Foreskin keratinocyte (primary cell): ENCODE measurements at places on chromosomes 11 and 22. TPM values are rescaled to one million over a fixed set of nuclear protein-coding genes. Genes with fewer than 3 reads are reported as not detected.

The OR5P2 gene
- 0.07 and 0.34 TPM in 2 replicates for total RNA-seq

The KIF18A gene
- total RNA-seq = 13.9 and 16.8 TPM in 2 replicates

The PRDM10 gene
- total RNA-seq = 6.1 and 6.5 TPM in 2 replicates

The SERPIND1 gene
- total RNA-seq = not detected in 2 replicates

The MUC5AC gene
- total RNA-seq = not detected in 2 replicates

The OR51B5 gene
- total RNA-seq = not detected in 2 replicates

The SLC2A11 gene
- total RNA-seq = 3.2 and 3.9 TPM in 2 replicates

The MS4A3 gene
- not detected in 2 replicates for total RNA-seq
